ENCODE measurements at places on chromosomes 3 and 15.

DNA sequence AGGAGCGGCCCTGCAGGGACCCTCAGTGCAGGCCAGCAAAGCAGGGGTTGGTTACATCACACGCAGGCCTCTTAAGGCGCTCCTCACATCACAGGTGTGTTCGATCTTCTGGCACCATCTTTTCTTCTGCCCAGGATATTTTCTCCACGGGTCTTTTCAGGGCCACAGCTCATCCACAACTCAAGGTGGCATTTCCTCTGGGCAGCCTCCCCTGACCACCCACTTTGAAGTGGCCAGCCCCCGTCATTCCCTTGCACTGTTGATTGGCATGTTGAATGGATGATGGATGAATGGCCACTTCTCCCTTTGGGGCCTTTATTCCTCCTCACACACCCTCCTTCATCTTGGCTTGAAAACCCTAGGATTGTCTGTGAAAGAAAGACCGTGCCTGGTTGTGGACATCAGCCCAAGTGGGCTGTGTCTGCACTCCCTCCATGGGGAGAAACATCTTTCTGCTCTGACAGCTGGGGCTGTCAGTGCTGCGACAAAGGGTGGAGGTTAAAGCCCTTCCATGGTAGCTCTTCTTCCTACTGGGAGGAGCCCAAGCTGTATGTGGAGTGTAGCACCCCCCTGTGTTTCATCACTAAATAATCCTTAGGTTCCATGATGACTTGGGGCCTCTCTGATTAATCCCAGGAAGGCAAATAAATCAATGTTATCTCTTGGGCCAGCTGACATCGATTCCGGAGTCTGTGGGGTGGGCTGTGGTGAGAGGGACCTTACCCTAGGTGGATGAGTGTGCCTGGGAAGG is 102.5 kb downstream of the EPHB1 start:
- no peak for DNase-seq

DNA sequence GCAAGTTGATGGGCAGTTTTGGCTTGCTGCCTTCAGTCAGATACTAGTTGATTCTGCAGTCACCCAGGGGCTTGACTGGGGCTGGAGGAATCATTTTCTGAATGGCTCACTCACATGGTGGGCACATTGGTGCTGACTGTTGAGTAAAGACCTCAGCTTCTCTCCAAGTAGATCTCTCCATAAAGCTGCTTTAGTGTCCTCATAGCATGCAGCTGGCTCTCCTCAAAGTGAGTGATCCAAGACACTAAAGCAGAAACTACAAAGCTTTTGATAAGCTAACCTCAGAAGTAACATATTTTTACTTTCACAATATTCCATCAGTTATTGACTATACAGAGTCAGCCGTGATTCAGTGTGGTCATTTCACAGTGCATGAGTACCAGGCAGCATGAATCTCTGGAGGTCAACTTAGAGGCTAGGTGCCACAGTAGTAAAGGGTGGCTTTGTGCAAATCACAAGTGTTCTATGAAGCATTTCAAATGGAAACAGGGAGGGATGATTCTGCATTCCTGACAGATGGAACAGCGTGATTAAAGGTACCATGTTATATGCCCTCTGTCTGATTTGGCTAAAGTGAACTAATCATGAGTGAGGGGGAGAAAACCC is 24.3 kb upstream of the ATP8B4 start:
- DNase-seq = no peak

GRCh38 chr3:146772211-146772743 is 167.1 kb upstream of the PLSCR5 start:
- DNase-seq = no peak

DNA sequence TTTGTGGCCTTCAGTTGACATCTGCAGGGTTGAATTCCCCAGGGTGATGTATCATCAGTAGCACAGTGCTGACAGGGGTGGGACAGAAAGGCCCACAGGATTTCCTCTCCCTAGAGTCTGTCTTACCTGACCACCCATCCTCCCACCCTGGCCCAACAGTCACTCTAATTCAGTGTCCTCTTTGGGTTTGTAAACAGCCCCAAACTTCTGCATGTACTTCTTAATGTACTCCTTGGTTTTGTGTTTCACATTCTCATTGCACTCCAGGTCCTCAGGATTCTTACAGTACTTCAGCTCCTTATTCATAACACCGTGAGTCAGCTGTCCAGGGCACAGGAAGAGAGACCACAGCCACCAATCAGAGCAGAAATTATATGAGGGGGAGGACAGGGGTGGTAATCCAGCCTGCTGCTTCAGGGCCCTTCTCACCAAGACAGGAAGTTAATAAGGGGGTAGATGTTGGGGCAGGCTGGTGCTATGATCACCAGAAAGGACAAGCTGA is 37.5 kb downstream of the NBEAL2 start:
- DNase-seq = no peak

DNA sequence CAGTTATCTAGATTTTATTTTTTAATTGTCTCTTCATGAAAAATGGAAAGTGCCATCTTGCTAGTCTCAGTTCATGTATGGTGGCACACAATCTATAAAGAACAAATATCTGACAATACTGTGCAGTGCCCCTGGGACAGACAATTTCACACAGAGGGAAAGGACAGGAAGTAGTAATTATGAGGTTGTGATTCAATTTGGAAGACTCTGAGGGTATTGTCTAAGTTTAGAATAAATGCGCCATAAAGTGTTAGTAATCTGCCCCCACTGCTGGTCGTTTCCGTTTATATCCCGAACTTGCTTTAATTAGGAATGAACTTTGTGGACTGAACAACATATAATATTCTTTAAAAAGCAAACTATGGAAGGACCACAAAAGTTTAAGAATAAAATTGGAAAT is 196.4 kb upstream of the SLC24A5 start:
- DNase-seq = no peak

GRCh38 chr3:22475665-22476240 is 724.7 kb upstream of the ZNF385D start:
- no peak for DNase-seq

DNA sequence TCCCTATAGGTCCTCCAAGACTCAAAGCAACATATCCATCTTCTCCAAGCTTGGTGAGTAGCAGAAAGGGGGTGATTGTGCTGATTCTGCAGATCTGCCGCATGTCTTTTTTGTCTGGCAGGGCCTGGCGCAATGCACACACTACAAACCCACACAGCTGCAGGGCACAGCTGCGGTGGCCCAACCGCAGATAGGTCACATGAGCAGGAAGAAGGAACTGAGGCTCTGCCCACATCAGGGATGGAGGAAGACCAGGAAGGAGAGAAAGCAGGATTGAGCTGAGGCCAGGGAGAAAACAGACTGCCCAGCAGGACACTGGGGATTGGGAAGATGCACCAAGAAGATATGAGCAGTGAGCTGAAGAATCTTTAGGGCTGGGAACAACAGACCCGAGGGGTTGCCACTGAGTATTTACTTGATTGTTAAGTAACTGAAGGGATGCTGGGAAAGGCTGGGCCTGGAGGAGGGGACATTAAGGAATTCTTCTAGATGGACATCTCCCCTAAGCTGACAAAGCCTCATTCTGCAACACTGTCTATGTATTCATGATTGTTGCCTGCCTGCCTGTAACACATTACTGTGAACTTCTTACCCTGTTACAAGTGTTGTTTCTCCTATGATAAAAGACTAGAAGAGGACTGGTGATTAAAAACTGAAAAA is 126.7 kb downstream of the MYLK start:
- no peak for DNase-seq

DNA sequence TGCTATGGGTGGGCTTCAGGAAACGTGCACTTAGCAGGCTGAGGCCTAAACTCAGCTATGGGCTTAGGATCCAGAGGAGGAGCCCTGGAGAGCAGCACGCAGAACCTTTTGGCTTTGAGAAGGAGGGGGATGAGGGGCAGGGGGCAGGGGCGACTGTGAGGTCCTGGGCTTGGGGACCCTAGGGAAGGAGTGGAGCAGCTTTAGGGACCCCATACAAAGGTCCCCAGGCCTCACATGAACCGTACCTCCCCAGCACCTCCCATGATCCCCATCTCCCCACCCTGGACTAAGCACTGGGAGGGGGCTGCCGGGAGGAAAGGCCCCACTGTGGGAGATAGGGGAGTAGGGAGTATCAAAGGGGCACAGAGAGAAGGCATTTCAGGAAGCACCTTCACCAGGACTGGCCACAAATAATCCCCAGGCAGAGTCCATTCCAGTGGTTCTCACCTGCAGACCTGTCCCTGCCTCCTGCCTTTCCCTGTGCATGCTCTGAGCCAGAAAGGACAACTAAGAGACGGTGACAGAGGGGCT is 62.0 kb upstream of the KLF13 start:
- no peak for DNase-seq

- no peak for DNase-seq
Measured at GRCh38 chr3:14147066-14147435, 22.2 kb downstream of the TMEM43 start.

DNA sequence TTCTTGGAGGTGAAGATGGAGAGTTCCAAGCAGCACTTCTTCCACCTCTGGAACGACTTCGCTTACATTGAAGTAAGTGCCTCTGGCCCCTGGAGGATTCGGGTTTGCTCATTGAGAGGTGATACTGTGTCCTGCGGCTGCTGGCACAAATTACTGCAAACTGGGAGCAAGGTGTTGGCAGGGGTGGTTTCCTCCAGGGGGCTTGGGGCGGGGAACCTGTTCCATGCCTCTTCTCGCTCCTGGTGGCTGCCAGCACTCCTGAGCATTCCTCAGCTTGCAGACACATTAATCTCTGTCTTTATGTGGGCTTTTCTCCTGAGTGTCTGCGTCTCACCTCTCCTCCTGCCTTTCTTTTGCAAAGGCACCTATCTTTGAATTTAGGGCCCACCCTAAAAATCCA is 47.4 kb downstream of the MESD start:
- DNase-seq = no peak
